ENCODE measurements at places on chromosomes 5 and 9.

GRCh38 chr5:133707629-133708028 is 95.3 kb upstream of the FSTL4 start:
- no peak for DNase-seq

DNA sequence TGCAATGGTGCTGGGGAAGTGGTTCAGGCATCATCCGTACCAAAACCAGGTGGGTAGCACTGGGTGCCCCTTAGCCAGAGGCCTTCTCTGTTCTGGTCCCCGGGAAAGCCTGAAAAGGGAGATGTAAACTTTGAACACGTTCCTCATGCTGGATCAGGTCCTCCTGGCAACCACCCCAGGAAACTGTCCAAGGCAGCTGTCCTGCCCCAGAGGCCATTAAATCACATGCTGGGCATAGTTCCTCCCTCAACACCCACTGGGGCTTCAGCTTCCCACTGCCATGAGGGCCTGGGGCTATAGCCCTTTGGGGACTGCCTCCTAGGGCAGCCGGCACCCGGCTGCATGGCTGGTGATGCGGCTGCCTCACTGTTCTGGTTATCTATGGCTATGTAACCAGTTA is 228.9 kb upstream of the MVB12B start:
- DNase-seq = no peak

- no peak for DNase-seq
Observed at GRCh38 chr5:141515946-141516671, 27.2 kb downstream of the PCDHGC5 start.

- no peak for DNase-seq
Observed at GRCh38 chr9:92378865-92379560, 25.4 kb downstream of the OGN start.

DNA sequence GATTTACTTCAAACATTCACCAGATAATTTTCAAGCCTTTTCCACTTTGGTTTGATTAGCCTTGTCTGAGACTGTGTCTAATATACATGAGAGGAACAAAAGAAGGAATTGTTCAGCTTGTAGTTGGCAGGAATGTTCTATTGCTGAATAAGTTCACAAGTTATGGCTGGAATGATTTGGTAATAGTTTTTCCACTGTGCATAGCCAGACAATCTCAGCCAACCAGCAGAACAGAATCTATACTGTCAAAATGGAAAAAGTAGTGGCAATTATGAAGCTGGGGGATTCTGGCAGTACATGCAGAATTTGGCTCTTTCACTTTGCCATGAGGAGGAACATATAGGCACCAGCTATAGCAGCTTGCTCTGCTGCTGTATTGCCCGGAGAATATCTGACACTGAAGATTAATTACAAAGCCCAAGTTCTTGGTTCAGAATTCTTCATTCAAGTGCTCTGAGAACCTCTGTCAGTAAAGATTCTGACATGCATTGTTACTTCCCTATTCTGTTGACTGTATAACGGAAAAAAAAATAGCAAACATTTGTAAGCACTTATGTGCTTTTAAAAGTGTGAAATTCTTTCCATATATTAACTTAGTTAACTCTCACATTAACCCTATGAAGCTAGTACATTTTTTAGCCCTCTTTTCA is 150.6 kb downstream of the PRR16 start:
- DNase-seq = no peak

DNA sequence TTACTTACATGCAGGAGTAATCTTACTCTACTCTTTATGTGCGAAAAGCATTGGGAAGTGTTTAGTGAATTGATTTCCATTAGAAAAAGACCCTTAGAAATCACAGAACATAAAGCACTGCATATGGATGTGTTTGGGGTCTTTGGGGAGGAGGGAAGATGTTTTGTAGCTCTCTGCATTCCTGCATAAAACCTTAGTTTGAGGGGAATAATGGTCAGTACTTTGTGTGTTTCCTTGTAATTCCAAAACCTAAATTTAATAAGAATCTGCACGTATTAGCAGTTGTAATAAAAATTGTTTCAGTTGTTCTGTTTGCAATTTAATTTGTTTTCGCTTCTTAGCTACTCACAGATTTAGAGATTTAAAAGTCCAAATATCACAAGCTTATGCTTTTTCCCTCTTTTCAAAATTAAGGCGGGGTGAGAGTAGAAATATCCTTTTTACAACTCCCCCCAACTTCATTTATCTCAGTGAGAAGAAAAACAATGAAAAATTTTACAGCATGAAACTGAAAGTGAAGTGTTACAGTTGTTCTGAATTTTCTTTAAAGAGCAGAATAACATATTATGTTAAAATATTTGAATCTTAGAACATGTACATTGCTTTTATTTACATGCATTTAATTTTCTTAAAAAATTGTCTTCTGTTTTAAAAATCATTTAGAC is 143.8 kb downstream of the SMARCA2 start:
- no peak for DNase-seq

DNA sequence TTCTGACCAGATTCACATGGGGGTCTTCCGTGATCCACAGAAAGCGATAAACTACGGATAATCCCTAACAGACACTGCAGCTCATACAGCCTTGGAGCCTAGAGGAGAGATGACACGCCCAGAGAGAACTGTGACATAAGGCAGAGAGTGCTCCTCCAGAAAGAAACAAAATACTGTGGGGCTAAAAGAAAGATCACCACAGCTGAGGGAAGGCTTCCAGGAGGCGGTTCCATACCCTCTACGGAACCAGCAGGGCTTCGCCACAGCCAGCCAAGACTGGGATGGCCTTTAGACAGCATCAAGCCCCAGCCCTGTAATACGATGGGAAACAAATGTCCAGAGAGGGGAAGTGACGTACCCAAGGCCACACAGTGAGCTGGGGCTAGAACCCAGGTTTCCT is 19.3 kb downstream of the GPX3 start:
- DNase-seq = no peak

DNA sequence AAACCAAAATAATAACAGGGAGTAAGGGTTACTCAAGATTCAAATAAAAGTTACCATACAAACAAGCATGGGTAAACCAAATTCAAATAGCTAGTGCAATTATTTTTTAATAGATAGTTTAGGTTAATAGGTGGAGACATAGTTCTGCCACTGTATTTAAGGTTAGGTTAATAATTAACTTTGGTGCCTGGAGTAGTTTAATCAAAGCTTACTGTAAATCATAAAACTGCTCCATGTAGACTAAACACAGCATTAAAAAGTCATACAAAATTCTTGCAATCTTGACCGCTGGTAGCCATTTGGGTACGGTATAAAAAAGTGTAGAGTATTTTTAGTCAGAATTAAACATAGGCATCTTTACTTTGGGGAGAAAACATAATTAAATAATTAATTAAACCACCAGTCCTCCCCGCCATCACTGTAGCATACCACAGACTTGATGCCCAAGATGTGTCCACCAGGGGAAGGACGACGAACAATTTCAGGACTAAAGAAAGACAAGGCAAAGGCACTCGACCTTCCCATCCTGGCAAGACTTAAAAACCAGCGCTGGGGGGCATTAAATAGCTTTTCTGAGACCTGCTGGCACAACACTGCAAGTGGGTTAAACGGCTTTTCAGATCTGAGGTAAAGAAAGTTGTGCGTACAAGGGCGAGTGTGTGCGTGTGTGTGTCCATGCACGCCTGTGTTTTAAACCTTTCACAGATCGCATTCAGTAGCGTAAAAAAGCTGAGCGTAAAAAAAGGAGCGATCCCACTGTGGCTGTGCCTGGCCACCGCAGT is 2.9 kb downstream of the SEMA6A start:
- DNase-seq = no peak

GRCh38 chr5:113218906-113219517 is 215.8 kb downstream of the TSSK1B start:
- no peak for DNase-seq

DNA sequence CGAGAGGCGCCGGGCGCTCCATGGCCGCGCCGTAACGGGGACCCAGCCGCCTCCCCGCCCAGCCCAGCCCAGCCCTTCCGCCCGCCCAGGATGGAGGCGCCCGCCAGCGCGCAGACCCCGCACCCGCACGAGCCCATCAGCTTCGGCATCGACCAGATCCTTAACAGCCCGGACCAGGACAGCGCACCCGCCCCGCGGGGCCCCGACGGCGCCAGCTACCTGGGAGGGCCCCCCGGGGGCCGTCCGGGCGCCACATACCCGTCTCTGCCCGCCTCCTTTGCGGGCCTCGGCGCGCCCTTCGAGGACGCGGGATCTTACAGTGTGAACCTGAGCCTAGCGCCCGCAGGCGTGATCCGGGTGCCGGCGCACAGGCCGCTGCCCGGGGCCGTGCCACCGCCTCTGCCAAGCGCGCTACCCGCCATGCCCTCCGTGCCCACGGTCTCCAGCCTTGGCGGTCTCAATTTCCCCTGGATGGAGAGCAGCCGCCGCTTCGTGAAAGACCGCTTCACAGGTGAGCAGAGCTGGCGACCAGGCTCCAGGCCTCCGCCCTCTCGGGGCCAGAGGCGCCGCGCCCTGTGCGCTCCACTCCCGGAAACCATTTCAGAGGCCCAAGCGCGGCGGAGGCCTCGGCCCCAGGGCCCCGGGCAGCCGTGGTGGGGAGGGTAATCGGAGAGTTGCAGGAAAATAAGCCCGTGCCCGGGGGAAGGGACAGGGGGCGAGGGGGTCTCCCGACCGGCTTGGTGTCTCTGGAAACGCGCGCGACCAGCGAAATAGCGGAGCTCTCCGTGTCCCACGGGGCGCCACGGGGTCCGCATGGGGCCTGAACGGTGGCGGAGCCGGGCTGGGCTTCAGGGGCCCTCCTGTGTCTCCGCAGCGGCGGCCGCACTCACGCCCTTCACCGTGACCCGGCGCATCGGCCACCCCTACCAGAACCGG is 496 bp downstream of the TLX3 start:
- DNase-seq = no peak

Measured in activated CD8-positive, alpha-beta memory T cell treated with anti-CD3 and anti-CD28 coated beads for 48 hours (primary cell).